ENCODE measurements at places on chromosomes 4 and X.

DNA sequence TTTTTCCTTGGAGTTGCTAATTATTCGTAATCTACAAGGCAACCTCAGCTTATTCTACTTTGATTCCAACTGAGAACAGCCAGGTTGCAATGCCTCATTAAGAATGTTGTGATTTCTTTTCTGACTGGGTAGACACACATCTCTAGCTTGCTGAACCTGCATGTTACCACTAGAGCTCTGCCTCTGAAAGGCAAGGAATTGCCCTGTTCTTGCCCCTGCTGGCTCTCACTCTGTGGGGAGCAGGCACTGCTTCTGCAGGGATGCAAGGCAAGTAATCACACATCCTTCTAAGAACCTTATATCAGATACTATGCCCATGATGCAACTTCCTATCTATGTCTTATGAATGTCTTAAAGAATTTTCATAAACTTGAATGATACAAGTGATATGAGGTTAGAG, 503.2 kb downstream of the PACRGL start:
- DNase-seq, result no peak

DNA sequence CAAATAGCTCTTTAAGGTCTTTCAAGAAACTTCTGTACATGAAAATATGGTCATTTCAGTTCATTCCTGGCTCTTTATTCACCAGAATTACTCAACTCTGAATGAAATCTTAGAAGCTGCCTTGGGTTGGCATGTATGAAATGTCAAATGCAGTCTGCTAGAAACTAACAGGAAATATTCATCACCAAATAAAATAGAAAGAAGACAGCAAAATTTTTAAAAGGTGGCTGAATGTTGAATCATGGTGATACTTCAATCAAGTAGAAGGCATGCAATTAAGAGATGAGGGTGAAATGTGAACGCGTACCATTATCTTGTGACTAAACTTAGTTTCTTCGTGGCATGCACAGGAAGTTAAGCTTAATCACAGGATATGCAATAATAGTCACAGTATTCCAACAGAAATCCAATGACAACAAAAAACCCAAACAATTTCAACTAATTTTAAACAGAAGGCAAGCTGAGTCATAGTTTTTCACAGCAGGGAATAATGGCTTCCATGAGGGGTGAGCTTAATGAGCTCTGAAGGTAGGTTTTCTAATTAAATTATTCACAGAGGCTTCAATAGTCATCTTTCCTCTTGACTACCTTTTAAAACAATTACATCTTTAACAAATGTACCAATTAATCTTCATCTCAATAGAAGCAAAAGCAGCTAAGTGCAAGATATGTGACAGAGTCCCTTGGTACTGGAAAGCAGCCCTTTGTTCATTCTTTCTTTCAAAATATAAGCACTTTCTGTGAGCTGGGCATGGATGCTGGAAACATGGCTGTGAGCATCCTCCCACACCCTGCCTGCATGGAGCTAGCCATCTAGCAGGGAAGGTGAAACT, 44.5 kb downstream of the SCFD2 start:
- no peak for DNase-seq

DNA sequence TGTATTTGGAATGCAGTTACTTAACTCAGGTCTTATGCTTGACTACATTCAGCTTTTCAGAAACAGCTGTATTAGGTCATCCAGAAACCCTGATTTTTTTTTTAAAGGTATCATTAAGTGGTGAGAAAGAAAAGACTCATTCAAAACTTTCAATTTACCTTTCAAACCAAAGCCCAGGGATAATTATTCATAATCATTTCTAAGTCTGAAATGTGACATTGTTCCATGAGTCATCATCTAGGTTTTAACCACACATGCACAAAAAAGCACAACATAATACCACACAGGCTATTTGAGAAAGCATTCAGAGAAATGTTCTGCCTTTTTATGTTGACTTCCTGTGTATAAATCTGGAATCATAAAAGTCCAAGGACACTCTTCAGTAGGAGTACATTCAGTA, 288.2 kb downstream of the IL1RAPL2 start:
- no peak for DNase-seq

DNA sequence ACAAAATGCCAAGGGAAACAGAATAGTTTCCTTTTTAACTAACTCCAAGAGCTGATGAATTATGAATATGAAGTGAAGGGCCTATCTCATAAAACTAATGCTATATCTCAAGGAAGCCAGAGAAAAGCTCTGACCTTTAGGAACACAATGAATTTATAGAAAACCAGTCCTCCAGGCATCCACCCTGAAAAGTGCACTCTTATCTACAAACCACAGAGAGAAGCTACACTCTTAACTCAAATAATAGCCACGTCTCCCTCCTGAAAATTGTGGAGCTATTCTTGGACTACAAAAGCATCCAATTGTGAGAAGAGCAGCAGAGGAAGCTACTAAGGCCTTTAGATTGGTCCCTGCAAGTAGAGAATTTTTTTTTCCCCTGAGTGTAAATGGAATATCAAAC, 253.9 kb downstream of the IL15 start:
- DNase-seq, result no peak

DNA sequence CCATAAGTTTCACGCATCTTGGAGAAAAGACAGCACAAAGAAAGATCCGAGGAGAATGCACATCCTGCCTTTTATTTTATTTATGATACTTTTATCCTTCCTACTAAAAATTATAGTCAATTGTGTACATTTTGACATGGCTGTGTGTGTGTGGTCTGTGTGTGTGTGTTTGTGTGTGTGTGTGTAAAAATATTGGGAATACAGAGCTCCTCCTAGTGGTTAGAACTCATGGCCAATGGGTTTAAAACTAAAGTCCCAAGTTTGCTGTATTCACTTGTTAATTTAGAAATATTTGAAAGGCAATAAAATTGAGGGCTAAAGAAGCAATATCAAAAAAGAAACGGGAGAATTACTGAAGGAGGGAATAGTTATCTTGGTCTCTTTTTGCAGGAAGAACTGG, 47.5 kb downstream of the NKX6-1 start:
- no peak for DNase-seq

All from occipital lobe (tissue), 3 donors.